Esophagus squamous epithelium (tissue), 5 donors: ENCODE measurements at places on chromosomes 13 and 19.

- no peak overlapping the region for H3K27ac ChIP-seq
- no peak overlapping the region for H3K4me3 ChIP-seq
- no peaks in the 10 kb centered on the region for H3K4me1 ChIP-seq
- H3K36me3 ChIP-seq: no peaks in the 10 kb centered on the region
- H3K27me3 ChIP-seq: no peaks in the 10 kb centered on the region
Measured at GRCh38 chr13:63614874-63615612, 2199.4 kb upstream of the PCDH20 start.

- H3K4me3 ChIP-seq: no peak overlapping the region
- H3K36me3 ChIP-seq: peaks cover 87% of the 10 kb centered on the region
- peaks cover 20% of the 10 kb centered on the region for H3K4me1 ChIP-seq
- H3K27me3 ChIP-seq: no peaks in the 10 kb centered on the region
- no peak for DNase-seq
- no peak overlapping the region for H3K27ac ChIP-seq
Measured at GRCh38 chr19:35727053-35727955, 9.5 kb downstream of the KMT2B start.

- no peaks in the 10 kb centered on the region for H3K27me3 ChIP-seq
- no peak for DNase-seq
- peaks cover 19% of the 10 kb centered on the region for H3K36me3 ChIP-seq
- H3K4me1 ChIP-seq: peaks cover 31% of the 10 kb centered on the region
Measured at GRCh38 chr19:39407660-39408391, 1.2 kb downstream of the ZFP36 start.

DNA sequence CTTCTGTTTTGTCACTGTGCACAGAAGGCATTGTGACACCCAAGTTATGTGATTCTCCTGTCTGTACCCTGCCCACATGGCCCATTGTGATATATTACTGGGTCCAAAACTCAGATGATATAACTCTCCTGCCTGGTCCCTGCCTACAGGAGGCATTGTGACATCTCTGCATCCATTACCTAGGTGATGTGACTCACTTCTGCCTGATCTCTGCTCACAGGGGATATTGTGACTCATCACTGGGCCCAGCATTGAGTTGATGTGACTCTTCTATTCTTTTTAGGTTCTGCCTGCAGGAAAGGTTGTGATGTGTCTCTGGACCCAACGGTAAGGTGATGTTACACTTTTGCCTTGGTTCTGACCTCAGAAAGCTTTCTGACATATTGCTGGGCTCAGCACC is 67.9 kb upstream of the ZNF724 start:
- no peaks in the 10 kb centered on the region for H3K4me1 ChIP-seq
- no peak overlapping the region for H3K27ac ChIP-seq
- DNase-seq: no peak
- H3K27me3 ChIP-seq: no peaks in the 10 kb centered on the region

- no peak for DNase-seq
- no peak overlapping the region for H3K4me3 ChIP-seq
- H3K27me3 ChIP-seq: no peaks in the 10 kb centered on the region
- peaks cover 10% of the 10 kb centered on the region for H3K4me1 ChIP-seq
- no peak overlapping the region for H3K27ac ChIP-seq
Measured at GRCh38 chr19:50478901-50479715, 2.5 kb upstream of the GARIN5A start.
